OCI-M1 (cell line): ENCODE measurements at places on chromosomes 12 and 14.

- DNase-seq, result peak; percentile 47
These were observed 5.2 kb downstream of the WNT10B start for GRCh38 chr12:48966177-48966895.

GRCh38 chr14:99266181-99267178, 5.5 kb downstream of the BCL11B start:
- DNase-seq, result peak; percentile 76

- no peak for DNase-seq
These were observed 32.4 kb downstream of the TULP3 start for GRCh38 chr12:2923057-2923456.

DNA sequence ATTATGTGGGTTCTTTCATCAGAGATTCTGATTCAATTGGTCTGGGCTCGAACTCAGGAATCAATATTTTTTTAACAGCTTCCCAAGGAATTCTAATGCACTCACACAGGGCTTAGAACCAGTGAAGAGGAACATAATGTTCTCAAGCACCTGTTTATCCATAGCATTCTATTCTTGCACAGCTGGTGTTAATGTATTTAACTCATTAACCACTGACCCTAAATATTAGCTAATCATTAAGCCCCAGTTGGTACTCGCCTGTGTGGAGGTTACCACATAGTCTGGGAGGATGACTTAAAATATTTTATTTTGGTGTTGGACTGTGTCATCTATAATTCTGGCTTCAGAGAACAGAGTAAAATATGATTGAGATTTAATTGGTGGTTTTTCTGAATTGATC, 45.3 kb downstream of the LRP6 start:
- DNase-seq, result no peak

- no peak for DNase-seq
These were observed 6.3 kb downstream of the GOLT1B start for GRCh38 chr12:21507849-21508248.

DNA sequence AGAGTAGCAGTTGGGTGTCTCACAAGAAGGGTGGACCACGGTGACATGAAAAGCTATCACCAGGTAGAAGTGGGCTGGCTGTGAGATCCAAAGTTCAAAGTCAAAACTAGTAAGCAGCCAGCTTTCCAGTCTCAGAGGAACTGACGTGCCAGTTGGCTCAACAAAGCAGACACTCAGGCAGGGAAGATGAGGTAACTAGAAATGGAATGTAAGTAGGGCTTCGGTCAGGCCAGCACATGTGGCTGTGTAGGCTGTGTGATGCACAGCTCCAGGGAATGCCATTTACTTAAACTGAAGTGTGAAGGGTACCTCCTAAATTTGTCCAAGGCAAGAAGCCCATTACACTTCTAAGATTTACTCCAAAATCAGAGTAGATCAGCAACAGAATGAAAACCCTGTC, 43.6 kb downstream of the PTPRR start:
- no peak for DNase-seq

DNA sequence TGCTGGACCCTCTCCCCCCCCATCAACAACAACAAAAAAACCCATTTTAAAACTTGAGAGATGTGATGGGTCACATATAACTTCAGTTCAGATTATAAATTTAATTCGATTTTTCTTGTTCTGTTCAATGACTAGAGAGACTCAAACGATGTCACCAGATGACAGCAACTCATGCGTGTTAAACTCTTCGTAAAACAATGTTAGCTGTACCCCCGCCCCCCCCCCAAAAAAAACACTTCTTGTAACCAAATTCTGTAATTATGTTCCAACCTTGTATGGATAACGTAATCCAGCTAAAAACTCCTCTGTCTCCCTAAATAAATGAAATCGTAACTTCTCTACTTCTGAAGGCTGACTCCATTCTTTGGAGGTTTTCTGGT, 614 bp upstream of the NACA start:
- DNase-seq, result peak; percentile 60

DNA sequence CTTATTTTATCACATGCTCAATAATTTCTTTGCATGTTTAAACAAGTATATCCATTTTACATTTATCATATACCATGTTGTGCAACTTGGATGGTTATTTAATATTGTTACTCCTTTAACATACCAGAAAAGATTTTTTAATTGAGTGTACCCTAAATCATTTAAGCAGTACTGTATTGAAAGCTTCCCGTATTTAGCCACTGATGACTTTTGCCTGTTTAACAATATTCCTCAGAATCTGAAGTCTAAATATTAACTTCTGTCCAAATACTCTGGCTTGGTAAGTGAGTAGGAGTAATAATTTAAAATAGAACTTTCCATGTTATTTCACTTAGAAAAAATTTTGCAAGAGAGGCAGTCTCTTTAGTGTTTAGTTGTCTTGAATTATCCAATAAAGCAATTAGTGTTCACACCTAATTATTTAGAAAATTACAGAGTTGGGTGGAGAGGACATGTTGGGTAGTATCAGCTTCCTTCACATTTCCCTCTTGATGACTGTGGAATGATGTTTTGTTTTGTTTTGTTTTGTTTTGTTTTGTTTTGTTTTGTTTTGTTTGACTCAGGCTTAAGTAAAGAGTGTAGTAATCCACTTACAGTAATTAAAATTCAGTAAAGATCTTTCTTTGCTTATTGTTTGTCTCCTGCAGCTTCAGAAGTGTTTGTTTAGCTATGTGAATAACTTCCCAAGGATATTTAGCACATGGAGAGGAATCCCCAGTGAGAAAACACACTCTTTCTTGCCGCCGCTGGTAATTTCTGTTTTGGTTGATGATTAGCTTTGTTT, 59.5 kb downstream of the DAAM1 start:
- DNase-seq, result no peak

DNA sequence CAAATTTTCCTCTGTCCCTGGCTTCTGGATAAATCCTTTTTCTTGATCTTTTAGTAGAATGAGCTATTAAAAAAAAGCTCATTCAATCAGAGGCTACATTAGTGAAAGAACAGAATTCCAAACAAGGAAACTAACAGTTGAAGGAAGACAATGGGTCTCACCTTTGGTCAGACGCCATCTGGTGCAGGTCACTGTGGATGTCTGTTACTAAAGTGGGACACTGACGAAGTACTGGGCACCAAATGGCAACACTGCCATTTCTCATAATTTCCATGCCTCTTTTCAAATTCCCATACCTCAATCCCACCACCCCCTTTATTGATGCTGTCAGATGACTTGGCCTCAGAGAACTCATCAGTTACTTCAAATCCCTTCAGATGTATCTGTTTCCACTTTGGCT, 24.5 kb upstream of the ARID2 start:
- no peak for DNase-seq

DNA sequence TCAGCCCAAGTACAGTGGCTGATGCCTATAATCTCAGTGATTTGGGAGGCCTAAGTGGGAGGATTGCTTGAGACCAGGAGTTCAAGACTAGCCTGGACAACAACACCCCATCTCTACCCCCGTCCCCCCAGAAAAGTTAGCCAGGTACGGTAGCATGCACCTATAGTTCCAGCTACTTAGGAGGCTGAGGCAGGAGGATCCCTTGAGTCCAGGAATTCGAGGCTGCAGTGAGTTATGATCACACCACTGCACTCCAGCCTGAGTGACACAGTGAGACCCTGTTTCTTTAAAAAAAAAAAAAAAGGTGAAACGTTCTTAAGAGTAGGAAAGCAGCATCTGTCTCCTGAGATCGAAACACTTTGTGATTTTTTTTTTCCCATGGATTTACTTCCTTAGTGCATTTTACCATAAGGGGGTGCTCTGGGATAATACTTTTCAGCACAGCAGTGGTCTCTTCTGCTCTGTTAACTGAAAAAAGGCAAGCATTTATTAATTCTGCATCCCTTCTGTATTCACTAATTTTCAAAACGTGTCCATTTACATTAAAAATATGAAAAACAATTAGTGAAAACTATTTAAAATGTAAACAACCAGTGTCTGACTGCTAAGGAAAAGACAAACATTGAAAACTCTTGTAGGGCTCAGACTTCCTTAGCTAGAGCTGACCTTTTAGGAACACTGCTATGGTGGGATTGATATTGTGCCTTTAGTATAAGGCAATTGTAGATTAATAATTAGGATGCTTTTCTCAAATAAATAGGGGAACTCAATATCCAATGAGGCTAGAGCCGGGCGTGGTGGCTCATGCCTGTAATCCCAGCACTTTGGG, 31.2 kb upstream of the USP44 start:
- peak; percentile 46 for DNase-seq

DNA sequence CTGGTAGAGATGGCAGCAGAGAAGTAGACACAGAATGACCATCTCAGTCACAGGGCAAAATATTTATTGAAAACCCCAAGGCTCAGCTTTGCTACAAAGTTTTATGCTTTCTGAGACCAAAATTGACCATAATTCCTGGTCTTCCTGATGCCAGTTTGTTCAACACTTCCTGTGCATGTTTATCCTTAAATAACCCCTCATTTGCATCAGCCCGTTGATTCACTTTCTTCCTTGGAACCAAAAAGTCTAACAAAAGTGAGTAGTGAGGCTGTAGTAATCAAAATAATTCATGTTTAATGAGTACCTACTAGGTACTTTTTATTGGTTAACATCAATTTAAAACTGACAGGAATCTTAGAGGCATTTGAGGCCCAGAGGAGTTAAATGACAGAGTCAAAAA, 51.7 kb downstream of the TRHDE start:
- DNase-seq, result no peak

DNA sequence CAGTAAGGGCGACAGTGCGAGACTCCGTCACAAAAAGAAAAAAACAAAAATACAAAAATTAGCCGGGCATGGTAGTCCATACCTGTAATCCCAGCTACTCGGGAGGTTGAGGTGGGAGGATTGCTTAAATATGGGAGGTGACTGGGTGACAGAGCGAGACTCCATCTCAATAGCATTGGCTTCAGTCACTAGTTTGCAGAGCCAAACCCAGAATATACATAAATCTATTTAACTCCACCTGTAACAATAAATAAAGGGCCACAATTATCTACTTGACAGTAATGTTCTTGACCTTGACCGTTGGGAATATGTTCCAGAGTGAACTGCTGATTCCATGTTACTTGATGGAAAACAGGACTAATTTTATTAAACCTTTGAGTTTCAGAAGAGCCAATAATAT, 198.9 kb upstream of the MDGA2 start:
- no peak for DNase-seq

GRCh38 chr12:40106202-40106533, 287 bp upstream of the SLC2A13 start:
- DNase-seq, result no peak

GRCh38 chr12:91004872-91005271, at the start of gene EPYC:
TSS of gene EPYC (minus strand) at chr12:91004972. CDS start at chr12:91002565, 2,407 bp downstream.
- DNase-seq, result no peak

- DNase-seq, result peak; percentile 16
These were observed at the start of gene ACOT6 for GRCh38 chr14:73612339-73613045. TSS of gene ACOT6 (plus strand) at chr14:73612517. CDS start at chr14:73612572, 55 bp downstream.

GRCh38 chr14:97329701-97330100, 532.5 kb downstream of the VRK1 start:
- no peak for DNase-seq

- DNase-seq, result no peak
These were observed 38.3 kb upstream of the TCL1B start for GRCh38 chr14:95647926-95648325.

- no peak for DNase-seq
These were observed 413.4 kb downstream of the BCAT1 start for GRCh38 chr12:24535334-24536069.

GRCh38 chr14:88791629-88792472, 902 bp downstream of the EML5 start:
- no peak for DNase-seq

DNA sequence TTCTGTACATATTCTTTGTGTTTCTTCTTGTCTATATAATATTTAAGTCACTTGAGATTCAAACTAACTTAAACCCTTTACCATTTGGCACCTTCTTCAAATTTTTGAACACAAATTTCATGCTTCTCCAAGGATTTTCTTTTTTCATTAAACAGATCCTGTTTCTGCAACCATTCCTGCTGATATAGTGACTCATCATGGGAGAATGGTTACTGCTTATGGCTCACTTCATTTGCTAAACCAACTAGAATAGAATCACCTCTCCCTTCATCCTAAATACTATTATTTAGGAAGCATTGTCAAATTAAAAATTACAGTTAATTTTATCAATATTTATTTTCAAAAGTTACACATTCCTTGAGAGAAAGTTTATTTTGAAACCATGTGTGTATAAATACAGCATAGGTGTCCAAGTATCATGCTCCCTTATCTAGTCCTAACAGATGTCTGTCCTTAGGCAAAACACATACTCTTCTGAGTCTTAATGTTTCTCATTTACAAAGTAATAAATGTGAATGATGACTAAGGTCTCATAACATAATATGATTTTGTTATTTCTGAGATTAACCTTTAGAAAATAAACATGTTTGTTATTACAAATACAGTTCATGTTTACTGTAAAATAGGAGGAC, 40.7 kb downstream of the PLCZ1 start:
- peak; percentile 43 for DNase-seq

GRCh38 chr12:100789146-100789545, 5.4 kb upstream of the ANO4 start:
- DNase-seq, result no peak

GRCh38 chr12:40819436-40820108, 127.3 kb downstream of the CNTN1 start:
- DNase-seq, result no peak

DNA sequence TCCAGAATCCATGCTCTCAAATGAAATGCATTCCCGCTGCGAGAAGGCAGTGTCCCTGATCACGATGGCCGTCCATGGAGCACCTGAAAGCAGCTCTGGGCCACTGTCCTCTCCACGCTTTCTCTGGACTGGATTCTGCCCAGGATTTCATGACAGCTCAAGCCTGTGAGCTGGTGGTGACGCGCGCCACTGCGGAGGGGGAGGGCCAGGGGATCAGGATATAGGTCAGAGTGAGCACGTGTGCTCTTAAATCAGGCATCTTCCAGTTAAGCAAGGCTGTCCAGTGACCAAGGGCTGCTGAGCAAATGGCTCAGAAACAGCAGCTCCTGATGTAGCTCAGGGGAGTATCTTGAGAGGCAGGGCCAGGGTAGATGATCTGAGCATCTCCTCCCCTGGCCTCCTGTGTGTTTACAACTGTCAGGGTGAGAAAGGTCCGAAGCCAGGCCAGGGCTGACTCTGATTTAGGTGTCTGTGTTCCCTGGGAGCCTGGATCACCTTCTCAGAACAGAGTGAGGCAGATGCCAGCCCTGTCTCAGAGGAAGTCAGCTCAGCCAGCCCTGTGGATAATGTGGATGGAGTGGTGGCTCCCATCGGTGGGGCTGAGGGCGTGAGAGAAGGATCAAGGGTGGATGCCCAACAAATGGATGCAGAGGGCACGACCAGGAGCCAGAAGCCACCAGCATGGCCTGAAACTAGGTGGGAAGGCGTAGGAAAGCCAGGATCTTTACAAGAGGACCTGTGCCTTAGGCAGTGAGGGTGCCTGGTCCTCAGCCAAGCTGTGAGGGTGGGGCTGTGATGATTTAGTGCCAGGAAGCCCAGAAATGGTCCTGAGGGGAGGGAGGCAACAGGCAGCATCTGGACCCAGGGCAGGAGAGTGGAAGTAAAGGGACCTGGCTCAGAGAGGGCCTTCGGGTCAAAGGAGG, 55.3 kb downstream of the ELK3 start:
- no peak for DNase-seq

DNA sequence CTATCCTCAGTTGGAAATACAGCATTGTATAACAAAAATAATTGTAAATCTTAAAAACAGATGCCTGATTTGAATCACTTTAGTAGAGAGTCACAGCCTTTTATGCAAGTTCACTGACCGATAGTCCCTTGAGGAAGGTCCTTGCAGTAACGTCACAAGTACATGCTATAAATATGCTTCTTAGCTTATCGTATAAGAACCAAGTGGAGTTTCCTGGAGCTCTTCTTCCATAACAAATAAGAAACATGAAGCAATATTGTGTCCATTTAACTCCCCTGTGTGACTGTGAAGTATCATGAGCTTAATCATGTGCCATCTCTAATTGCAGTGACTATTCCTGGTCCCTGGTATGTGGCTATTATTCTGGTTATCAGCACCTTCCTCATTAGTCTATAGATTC, 107.9 kb downstream of the SLC38A4 start:
- DNase-seq, result no peak
